ENCODE measurements at places on chromosomes 3 and 15.

DNA sequence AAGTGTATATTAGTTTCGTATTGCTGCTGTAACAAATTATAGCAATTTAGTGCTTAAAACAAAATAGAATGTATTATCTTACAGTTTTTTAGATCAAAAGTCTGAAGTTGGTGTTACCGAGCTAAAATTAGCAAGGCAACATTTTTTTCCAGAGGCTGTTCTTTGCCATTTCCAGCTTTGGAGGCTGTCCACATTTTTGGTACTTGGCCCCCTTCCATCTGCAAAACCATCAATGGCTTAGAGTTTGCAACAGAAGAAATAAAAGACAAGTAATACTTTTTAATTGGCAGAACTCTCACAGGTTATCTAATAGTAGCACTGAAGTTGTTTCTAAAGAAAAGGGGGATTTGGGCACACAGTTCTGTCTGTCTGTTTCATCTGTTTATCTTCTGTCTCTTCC, 1248.5 kb downstream of the ROBO1 start:
- DNase-seq, result no peak

GRCh38 chr3:82087958-82088357, 326.5 kb upstream of the GBE1 start:
- no peak for DNase-seq

DNA sequence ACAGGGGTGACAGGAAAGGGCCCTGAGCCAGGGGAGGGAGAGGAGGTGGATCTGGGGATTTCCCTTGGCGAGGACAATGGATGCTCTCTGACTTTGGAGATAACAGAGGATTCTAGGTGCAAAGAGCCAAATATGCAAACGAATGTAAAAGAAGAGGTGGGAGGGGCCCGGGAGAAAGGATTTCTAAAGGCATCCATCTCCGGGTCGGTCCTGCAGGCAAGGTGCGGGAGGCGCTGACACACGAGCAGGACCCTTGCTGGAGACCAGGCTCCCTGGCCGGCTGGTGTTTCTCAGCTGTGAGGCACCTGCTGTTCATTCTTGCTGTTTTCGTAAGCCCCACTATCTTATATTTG, 115.2 kb upstream of the TLE3 start:
- DNase-seq, result no peak

- no peak for DNase-seq
Measured at GRCh38 chr3:99534951-99535704, 103.3 kb upstream of the COL8A1 start.

GRCh38 chr3:45440562-45440961, 52.2 kb downstream of the LARS2 start:
- no peak for DNase-seq

- no peak for DNase-seq
Measured at GRCh38 chr15:62464705-62465104, 299.6 kb upstream of the C2CD4B start.

- no peak for DNase-seq
Measured at GRCh38 chr3:69368129-69368741, 17.7 kb downstream of the FRMD4B start.

GRCh38 chr3:30712991-30713390, 106.6 kb downstream of the TGFBR2 start:
- DNase-seq, result no peak

DNA sequence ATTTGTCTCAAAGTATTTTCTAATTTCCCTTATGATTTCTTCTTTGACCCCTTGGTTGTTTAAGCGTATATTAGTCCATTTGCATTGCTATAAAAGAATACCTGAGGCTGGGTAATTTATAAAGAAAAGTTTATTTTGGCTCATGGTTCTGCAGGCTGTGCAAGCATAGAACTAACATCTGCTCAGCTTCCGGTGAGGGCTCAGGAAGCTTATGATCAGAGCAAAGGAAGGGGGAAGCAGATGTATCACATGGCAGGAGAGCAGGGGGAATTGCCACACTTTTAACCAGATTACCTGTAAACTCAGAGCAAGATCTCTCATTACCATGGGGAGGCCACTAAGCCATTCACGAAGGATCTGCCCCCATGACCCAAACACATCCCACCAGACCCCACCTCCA, 148.2 kb downstream of the PDE8A start:
- no peak for DNase-seq

GRCh38 chr3:150899141-150899540, 6.1 kb downstream of the MINDY4B start:
- no peak for DNase-seq

DNA sequence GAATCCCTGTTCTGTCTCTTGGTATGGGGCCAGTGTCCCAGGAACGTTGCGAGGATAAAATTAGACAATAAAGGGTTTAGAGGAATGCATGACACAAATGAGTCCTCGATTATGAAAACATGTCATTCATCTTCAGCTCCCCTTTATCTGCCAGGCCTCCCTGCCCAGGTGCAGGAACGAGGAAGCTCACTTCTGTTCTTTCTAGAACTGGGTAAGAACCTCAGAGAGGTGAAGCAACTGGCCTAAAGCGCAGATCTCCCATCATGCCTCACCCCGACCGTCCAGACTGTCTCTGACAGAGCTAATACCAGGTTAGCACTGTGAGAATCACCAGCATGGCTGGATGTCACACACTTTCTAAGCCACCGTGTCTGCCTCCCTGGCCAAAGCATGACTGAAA, 1.5 kb upstream of the ITIH1 start:
- DNase-seq, result no peak

DNA sequence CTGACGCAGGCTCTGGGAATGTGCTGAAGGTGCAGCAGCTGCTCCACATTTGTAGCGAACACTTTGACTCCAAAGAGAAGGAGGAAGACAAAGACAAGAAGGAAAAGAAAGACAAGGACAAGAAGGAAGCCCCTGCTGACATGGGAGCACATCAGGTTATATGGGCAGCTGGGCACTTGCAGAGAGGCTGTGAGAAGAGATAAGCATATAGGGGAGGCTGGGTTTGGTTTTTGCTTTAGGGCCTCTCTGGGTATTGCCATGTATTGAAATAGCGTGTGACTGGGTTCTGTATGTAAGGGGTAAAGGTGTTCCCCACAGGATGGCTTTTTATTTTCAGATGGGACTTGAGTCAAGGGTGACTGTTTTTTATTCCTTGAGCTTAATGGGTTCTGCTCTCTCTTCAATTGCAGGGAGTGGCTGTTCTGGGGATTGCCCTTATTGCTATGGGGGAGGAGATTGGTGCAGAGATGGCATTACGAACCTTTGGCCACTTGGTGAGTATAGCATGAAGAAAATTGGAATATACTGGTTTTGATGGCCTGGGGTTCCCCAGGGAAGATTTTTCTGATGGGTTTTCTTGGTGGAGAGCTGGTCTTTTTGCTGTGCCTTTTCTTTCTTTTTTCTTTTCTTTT, 7.4 kb downstream of the PSMD2 start:
- DNase-seq, result no peak

DNA sequence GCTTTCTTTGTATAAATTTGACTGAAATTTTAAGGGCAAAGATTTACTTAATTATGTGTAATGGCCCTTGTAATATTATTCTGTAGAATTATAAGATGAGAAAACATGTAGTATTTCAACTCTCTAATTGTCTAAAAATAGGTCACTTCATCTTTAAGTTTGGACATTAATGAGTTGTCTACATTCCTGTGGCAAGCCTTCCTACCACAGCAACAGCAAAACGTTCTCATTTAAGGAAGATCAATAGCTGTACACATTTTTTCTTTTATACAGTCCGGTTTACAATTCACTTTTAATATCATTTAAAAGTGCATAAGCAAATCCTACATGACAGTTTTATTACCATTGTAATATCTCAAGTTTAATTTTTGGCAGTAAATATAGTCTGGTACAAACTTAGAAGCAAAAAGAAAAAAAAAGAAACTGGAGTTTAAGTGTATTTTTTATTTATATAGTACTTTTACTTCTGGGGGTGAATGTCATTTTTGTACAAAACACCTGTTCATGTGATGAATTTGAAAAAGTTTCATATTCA, 501.8 kb downstream of the ZPLD1 start:
- DNase-seq, result no peak

- no peak for DNase-seq
Measured at GRCh38 chr3:121822973-121823372, 11.9 kb downstream of the IQCB1 start.

GRCh38 chr15:89569090-89569745, 6.1 kb upstream of the TICRR start:
- DNase-seq, result no peak

GRCh38 chr3:129026728-129027543, 25.8 kb downstream of the EFCC1 start:
- DNase-seq, result peak; percentile 89

DNA sequence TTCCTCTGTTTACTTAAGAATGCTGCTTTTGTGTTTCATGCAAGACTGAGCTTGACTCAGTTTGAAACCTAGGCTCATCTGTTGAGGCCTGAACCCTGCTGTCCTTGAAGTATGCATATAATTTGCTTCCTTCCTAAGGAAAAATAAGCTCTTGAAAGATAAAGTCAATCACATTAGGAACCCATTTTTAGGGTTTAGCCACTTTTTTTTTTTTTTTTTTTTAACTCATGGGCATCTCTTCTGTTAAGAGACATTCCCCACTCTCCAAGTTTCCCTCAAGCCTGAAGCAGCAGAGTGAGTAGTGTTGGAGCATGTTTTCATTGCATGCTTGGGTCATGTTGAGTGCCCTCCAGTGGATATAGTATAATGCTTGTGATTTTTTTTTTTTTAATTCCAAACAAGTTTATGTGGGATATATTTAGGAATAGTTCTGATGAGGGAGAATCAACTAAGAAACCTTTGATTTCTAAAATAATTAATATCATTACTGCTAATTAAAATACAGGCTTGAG, 3.6 kb downstream of the CTNNB1 start:
- no peak for DNase-seq

- DNase-seq, result no peak
Measured at GRCh38 chr3:27826448-27826847, 104.3 kb upstream of the EOMES start.

DNA sequence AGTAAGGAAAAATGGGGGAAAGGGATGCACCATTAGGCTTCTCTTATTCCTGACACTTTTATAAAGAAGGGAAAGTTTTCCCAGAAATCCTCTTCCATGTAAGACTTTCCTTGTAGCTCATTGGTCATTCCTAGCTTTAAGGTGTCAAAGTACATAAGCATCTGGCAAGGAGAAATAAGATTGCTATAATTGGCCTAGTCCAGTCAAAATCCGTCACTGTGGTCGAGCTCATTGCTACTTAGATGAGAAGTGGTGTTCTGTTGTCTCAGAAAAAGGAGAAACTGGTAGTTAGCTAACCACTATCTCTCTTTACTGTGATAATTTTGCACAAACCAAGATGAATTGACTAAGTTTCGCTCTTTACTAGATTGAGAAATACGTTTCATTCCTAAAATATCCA, 370.1 kb downstream of the CNTN4 start:
- no peak for DNase-seq

- DNase-seq, result no peak
Measured at GRCh38 chr3:161082063-161082462, 23.1 kb downstream of the B3GALNT1 start.

DNA sequence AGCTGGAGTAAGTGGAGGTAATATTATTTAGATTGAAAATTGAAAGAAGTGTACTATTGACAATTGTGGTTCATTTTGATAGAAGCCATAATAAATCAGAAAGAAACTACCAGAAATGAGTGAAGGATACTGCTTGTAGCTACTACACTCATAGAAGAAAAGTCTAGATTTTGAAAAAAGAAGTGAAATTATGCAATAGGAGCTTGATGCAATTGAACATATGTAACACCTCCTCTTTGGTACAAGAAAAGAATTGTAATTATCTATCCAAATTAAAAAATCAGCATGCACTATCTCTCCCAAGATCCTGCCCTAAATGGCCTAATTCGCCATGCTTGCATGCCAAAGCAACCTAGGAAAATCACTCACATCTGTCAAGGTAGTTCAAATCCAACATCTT, 51.1 kb upstream of the CD200R1L start:
- no peak for DNase-seq

GRCh38 chr15:79904271-79904670, 7.5 kb upstream of the MTHFS start:
- DNase-seq, result no peak

GRCh38 chr3:150327678-150328653, 80.1 kb upstream of the TSC22D2 start:
- no peak for DNase-seq

GRCh38 chr3:80492162-80492561, 724.4 kb upstream of the ROBO1 start:
- DNase-seq, result no peak

GRCh38 chr15:78044407-78045155, 32.9 kb downstream of the TBC1D2B start:
- no peak for DNase-seq

- no peak for DNase-seq
Measured at GRCh38 chr3:183754052-183754451, 56.5 kb downstream of the YEATS2 start.

- no peak for DNase-seq
Measured at GRCh38 chr15:63940966-63941620, 105.2 kb downstream of the DAPK2 start.

DNA sequence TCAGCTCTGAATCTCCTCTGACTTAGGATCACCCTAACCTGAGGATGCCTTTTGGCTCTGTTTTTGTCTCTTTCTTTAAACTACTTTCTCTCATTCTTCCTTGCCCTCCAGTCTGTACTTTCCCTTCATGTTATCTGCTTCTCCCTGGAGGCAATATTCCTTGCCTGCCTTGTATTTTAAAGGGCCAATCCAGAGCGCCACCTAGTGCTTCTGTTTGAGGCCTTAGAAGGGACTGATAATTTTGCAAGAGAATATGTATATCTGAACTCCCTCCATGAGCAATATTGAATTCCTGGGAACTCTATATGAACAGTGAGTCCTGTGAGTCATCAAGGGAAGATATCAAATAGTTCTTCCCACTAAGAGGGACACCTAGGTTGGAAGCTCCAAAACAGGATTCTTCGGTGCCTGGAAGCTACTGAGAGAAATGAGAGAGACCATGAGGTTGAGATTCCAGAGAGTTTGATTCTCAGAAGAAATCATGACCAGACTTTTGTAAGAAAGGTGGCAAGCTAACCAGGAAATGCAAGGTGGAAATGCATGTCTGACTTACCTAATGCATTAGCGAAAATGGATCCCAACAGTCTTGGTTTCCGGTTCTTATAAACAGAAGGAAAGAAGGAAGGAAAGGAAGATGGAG, 203.8 kb upstream of the CD96 start:
- peak; percentile 24 for DNase-seq

- DNase-seq, result no peak
Measured at GRCh38 chr15:58518626-58519025, 86.8 kb downstream of the LIPC start.

- no peak for DNase-seq
Measured at GRCh38 chr3:23592961-23593931, 212.5 kb upstream of the UBE2E1 start.

DNA sequence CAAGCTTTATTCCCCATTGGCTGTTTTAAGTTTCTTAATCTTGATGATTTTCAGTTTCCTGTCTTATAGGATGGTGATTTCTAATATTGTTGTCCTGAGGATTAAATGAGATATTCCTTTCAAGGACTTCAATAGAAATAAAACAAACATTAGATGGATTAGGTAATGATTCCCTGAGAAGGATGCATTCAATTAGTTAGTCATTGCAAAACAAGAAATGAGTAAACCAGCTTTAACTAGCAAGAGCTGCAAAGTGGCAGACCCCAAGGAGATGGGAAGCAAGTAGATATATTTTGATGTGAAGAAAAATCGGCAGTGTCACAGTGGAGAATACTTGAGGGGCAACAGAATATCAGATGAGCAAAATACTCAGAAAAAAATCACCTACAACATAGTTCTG, 849.1 kb downstream of the TUSC7 start:
- DNase-seq, result no peak

GRCh38 chr15:45641374-45641781, 6.5 kb downstream of the SQOR start:
- no peak for DNase-seq

Data from activated CD4-positive, alpha-beta T cell treated with anti-CD3 and anti-CD28 coated beads, Interleukin-2, amount 50 U/mL, for 1 hour (primary cell).